ENCODE measurements at places on chromosomes 12 and 14.
A peak's percentile ranks its signal among the peaks of the same experiment; 100 is the strongest.

- no peak for DNase-seq
These were observed 121.4 kb upstream of the RAP1B start for GRCh38 chr12:68489273-68489672.

DNA sequence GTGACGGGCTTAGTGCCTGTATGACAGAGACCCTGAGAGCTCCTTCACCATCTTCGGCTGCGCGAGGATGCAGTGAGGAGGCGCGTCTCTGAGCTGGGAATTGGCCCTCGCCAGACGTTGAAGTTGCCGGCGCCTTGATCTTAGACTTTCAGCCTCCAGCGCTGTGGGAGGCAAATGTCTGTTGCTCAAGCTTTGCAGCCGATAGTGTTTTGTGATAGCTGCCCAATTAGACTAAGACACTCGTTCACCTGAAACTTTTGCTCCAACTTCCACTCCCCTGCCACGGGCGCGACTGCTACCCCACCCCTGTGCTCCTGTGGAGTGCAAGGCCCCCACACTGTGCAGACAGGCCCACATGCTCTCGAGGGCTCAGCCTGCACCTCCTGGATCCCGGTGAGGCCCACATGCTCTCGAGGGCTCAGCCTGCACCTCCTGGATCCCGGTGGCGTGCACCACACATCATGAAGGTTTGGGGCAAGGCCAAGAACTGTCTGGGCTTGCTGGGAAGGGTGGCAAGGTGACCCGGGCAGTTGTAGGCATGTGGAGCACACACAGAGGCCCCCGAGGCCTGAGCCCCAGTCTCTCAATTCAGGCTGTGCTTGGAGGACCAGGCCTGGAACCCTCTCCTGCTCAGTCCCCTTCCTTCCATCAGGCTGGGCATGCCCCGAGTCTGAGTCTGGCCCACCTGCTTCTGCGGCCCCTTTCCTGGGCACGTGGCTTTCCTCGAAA is 324.6 kb downstream of the TMEM121 start:
- no peak for DNase-seq

DNA sequence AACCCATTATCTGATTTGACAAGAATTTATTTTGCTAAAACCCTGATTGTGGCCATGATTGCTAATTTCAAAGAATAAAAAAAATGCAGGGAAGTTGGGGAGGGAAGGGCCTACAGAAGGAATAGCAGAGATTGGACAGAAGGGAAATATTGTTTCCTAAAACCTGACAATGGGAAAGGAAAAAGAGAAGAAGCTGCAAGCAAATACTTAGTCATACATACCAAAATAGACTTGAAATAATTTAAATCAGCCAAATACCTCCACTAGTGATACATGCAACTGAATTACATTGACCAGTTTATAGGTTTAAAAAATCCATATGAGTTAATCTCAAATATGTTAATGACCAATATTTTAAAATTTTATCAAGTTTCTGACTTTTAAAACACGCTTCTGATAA is 75.1 kb downstream of the PELI2 start:
- DNase-seq: no peak

- peak; percentile 43 for DNase-seq
These were observed 18.3 kb downstream of the NOC4L start for GRCh38 chr12:132162508-132163031.

Data from CD4-positive, alpha-beta T cell treated with Interleukin-21 for 1 hour (primary cell).